ENCODE measurements at places on chromosomes 5 and 9. TPM values are rescaled to one million over a fixed set of nuclear protein-coding genes. Genes with fewer than 3 reads are reported as not detected.

CAPSL gene
- not detected for total RNA-seq

TRIM7 gene
- total RNA-seq, result 3.0 TPM

CACNA1B gene
- total RNA-seq, result under 0.01 TPM

LPAR1 gene
- 450 TPM for total RNA-seq

GAPT gene
- not detected for total RNA-seq
